Fibroblast of mammary gland (primary cell): ENCODE measurements at places on chromosomes 2 and 18.

- DNase-seq: no peak
Measured at GRCh38 chr2:7025082-7025481, 107.9 kb downstream of the RNF144A start.

DNA sequence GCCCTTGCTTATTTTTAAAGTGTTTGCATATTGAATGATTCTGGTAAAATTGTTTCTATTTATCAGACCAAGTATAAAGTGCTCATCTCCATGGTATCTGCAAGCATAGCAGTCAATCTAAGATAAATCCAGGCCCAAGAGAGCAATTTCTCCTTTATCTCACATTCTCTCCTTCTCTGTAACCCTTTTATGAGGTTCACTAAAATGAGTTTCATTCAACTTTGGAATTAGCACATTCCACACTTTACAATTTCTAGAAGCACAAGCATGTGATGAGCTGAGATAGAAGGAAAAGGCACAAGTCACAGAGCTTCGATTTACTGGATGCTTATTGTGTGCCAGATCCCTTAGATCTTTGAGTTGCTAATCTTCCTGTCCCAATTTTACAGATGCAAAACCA, 97.3 kb downstream of the CNTNAP5 start:
- DNase-seq: no peak

DNA sequence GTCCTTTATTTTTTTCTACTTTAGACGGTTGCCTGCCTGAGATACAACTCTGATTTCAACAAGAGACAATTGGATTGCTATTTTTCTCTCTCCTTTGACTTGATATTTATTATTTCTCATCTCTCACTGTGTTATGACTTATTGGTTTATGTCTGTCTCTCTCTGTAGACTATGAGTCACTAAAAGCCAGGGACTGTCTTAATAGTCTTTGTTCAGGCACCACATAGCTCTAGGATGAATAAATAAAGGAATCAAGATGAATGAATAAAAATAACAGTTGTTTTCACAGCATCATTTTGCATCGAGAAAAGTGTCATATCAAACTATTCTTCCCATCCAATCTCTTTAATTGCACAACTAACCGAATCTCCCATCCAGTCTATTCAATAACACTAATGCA, 31.4 kb upstream of the CD28 start:
- peak; percentile 61 for DNase-seq

GRCh38 chr2:71558300-71559051, 105.1 kb downstream of the DYSF start:
- no peak for DNase-seq

GRCh38 chr2:231099918-231100317, 24.9 kb downstream of the HTR2B start:
- no peak for DNase-seq

DNA sequence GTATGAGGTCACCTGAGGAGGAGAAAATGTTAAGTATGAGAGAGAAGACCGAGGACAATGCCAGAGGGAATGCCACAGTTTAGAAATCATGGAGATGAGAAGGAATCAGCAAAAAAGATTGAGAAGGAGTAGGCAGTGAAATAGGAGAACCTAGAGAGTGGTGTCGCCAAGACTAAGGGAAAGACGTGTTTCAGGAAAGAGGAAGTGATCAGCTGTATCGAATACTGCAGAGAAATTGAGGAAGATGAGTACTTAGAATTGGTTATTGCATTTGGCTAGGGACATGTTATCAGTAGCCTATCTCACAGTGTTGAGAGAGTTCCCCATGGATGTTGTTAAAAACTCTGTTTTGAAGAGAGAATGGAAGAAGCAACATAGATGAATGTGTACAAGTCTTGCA, 112.3 kb downstream of the GALNT1 start:
- no peak for DNase-seq

- DNase-seq: peak; percentile 28
Measured at GRCh38 chr2:39437522-39438296, 624 bp upstream of the MAP4K3 start.

- DNase-seq: peak; percentile 21
Measured at GRCh38 chr2:73202156-73203054, at the start of gene NOTO. Gene NOTO (plus strand): TSS chr2:73202574. CDS start chr2:73202667, 93 bp downstream.

GRCh38 chr18:10930076-10930475, 219.3 kb downstream of the PIEZO2 start:
- no peak for DNase-seq

DNA sequence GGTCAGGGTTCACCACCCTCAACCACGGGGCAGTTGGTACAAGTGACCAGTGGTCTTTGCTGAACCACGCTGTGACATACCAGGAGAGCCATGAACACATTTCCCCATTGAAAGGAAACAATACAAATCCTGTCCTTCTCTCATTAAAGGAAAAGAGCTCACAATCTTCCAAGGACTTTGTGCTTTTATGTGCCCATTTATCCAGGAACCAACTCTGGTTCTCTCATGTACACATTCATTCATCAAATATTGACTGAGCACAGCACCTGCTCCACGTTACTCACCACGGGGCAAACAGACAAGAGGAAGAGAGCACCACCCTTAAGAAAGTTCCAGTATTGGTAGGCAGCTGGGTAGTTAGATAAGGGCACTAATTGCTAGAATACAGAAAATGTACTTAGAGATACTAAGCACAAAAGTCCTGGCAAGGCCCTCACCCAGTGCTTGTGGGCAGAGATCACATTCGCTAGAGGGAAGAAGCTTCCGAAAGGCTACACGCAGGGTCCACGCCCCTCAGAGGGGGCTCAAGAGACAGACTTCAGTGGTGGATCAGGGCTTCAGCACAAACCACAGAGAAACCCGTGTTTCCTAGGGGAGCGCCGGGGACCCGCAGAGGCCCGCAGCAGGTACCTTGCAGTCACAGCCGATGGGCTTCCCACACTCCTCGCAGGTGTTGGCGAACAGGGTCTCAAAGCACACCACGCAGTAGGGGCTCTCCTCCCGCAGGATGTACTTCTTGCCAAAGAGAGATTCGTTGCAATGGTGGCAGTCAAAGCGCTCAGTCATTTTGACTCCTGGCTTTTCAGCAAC, 12.9 kb downstream of the FHL2 start:
- no peak for DNase-seq

DNA sequence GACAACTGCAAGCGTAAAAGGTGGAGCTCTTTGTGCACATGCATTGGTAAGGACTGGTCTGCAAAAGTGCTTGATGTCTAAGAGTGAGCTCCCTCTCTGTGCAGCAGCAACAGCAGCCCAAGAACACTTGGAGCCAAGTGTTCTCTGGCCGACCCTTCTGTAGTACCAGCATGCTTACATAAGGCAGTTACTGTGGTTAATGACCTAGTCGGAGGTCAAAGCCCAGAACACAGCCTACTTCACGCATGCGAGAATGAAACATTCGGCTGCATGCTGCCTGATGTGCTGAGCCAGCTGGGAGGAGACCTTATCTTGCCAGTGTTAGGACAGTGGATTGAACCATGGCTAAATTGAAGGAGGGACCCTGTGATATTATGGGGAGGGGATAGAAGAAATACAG, 21.3 kb downstream of the NCAPH start:
- no peak for DNase-seq

- DNase-seq: no peak
Measured at GRCh38 chr2:178076130-178076529, 3.6 kb upstream of the PDE11A start.
